ENCODE measurements at places on chromosomes 6 and 20.

DNA sequence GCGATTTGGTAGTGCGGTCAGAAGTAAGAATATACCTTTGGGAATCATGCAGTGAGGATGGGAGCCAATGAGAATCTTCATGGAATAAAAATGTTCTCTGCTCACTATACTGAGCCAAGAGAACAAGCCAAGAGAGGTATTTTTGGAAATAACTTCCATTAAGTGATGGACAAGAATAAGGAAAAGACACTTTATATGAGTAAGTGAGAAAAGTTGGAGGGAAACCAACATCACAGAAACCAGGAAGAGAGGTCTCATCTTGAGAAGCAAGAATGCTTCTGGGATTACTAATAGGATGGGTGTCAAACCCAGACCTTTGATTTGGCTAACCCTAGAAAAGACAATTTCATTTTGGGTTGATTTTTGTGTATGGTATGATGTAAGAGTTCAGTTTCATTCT lies 181.2 kb upstream of the JAG1 start:
- no peak for DNase-seq

GRCh38 chr6:133704371-133704770 lies 184.5 kb upstream of the TCF21 start:
- no peak for DNase-seq

GRCh38 chr6:52641388-52641787 lies 29.5 kb upstream of the TMEM14A start:
- DNase-seq: no peak

- no peak for DNase-seq
Measured at GRCh38 chr6:46756469-46757213, 9.9 kb downstream of the ANKRD66 start.

GRCh38 chr6:32741031-32741960 lies at the start of gene HLA-DQA2:
TSS of gene HLA-DQA2 (plus strand) at chr6:32741391. CDS start at chr6:32741444, 53 bp downstream.
- DNase-seq: no peak

DNA sequence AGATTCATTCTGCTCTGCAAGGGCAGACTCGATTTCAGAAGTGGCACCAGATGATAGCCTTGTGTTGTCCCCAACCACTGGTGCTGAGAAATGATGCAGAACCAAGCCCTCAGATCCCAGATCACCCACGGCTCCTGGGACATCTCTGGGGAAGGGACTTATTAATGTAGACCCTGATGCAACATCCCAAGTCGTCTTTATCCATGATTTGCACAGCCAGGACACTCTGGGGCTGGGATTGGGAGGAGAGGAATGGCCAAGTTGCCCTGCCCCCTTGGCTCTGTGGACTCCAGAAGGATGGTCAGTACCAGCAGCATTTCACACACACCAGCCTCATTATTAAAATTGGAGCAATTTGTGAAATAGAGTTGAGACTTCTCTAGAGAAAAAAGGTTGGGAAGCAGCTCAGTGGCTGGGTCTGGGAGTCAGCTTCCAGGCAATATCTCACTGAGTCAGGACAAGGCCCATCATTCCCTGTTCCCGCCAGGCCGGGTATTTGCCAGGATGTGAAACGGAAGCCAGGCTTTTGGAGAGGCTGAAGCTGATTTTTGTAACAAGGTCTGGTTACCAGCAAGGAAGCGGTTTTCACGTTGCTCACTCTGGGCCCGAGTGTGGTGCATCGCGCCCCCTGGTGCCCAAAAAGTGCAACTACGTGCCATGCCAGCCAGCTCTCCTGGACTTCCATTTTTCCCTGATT lies 67.4 kb downstream of the ZBTB2 start:
- peak; percentile 73 for DNase-seq

GRCh38 chr6:147603392-147604081 lies 95.0 kb downstream of the SAMD5 start:
- no peak for DNase-seq
